ENCODE measurements at places on chromosomes 11 and 22.

GRCh38 chr22:24061124-24061684 is 50.1 kb downstream of the CABIN1 start:
- no peak for DNase-seq

DNA sequence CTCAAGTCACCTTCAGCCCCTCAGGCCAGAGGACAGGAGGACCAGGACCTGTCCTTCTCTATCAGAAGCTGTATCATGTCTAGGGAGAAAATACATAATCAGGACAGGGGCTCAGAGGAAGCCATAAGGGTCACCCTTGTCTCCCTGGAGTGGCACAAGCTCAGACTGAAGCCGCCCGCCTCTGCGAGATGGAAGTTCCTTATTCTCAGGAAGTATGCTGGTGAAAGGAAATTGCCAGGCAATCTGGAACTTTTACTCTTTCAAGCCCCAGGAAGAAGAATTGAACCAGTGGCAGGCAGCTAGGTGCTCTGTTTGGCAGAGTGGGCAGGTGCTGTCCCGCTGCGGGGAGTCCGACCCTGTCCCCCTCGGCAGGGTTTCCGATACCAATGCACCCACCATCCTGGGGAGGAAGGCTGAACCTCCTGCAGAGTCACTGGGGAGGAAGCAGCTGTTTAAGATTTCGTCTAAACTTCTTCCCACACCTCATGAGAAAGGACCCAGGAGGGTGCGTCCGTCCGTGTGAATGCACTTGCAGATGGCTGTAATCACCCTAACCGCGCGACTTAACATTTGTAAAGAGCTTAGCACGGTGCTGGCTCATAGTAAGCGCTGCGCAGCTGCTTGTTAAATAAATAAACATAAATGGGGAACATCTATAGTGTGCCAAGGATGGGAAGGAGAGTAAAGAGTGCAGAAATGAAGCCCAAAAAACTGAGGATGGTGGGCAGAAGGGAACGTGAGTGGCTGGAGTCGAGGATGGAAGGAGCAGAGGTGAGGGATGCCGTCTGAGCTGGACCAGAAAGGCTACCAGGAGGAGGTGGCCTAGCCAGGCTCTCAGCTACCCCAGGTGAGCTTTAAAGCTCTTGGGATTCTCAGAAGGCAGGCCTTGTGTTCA is 5.0 kb upstream of the ANO1 start:
- DNase-seq, result no peak

DNA sequence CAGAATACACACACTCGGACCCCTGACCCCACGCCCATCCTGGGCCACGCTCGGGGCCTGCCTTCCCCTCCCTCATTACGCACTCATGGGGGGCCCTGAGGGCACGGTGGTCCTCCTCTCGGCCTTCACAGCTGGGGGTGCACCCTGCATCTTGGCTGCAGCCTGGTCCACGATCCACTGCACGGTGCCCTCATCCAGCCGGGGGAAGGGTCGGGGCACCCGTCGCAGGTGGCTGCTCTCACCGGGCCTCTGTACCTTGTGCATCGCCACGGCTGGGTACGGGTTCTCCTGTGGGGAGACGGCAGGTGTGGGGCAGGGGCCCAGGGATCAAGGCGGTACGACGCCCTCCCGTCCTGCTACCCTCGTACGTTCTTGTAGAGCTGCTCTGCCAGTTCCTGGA is 10.4 kb downstream of the SBF1 start:
- DNase-seq, result no peak

GRCh38 chr22:47547881-47548650 is 785.6 kb downstream of the TBC1D22A start:
- no peak for DNase-seq

DNA sequence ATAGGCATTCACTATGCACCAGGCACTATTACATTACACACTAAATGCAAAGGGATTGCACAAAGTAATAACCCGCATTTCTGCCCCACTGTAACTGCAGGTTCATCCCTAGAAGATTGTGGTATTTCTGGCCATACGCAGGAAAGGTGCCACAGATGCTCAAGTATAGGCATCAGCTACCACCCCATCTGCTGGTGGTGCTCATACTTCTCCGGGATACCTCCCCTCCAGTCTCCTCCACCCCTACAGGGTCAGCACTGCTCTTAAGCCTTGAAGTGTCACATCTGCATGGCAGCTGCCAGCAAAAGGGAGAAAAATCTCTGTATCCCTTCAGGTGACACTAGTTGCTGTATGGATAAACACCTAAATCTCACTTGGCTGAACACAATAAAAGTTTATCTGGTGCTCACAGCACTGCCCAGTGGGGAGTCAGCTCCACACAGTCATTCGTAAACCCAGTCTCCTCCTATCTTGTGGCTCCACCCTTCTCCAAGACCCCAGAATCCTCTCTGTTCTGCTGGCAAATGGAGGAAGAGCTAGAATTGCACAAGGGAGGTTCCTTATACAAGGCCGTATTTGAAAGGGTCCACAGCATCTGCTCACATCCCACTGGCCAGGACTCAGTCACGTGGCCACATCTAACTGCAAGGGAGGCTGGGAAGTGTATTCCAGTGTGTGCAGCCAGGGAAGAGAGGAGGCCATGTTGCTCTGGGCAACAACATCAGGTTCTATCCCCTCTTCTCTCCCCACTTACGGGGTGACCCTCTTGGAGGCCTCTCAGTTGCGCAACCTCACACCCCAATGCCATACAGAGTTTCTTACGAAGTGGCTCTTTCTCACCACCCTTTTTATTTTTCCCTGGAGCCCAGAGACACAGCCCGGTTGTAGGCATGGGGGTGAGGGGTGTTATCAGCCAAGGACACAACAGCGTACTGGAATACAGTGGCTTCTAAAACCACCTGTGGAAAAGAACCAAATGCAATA is 114.7 kb downstream of the BUD13 start:
- DNase-seq, result no peak

- no peak for DNase-seq
Measured at GRCh38 chr11:70608568-70609470, 210.5 kb downstream of the CTTN start.

DNA sequence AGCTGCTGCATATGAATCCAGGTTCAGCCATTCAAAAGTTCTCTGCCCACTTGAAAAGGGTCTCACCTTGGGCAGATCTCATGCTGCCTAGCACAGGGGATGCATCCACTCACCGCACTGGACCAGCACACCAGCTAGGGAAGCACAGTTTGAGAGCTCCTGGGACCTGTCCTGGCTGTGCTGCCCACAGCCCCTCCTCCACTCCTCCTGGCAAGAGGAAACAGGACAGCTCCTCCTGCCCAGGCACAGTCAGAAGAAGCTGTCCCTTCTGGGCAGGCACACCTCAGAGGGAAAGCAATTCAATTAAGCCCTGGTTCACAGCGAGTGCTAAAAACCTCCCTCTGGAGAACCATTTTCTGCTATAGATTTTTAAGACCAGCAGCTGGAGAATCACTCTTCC is 146.7 kb downstream of the ST3GAL4 start:
- DNase-seq, result no peak

- DNase-seq, result no peak
Measured at GRCh38 chr22:44186121-44186510, 5.4 kb downstream of the PARVG start.

DNA sequence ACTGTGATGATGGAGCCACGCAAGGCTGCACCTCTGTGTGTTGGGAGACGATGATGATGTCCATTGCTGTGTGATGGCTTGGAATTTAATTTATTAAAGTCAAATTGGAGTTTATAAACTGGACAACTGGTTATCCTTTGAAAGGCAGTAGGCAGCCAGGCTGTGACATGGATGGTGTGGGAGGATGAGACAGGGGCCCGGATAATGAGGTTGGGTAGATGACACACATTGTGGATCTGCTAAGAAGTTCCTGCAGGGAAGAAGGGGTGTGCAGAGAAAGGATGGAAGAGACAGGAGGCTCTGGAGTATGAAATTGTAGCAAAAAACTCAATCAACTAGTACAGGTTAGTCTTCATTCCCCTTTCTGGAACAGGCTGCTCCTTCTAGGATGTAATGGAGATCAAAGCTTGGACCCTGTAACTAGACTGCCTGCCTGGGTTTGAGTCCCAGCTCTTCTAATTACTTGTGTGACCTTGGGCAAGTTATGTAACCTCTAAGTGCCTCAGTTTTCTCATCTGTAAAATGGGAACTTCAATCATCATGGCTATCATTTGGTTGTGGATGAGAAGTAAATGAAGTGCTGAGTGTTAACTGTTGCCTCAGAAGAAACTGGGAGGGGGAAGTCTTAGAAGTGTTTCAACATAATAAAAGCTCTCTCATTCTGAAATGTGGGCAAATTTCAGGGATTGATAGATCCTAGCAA is 4.2 kb upstream of the HINFP start:
- no peak for DNase-seq

DNA sequence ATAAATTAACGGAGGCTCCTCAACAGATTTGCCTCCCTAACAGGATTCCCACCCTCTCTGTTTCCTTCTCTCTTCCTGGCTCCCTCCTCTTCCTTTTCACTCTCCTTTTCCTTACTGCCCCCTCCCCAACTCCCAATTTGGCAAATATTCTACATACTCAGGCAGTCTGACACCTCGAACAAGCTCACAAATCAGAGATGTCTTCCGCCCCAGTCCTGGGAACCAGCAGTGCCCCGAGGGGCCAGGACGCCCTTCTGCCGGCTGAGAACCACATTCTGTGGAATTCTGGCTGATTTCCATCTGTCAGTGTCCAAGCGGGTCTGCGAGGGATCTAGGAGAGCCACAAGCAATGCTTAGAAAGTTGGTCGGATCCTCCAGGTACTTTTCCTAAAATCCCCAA is 94.0 kb downstream of the NTM start:
- DNase-seq, result no peak

- DNase-seq, result no peak
Measured at GRCh38 chr22:23070418-23071229, at the start of gene GNAZ. Gene GNAZ (plus strand): TSS chr22:23070519. CDS start chr22:23095696, 25,177 bp downstream.
